ENCODE measurements at places on chromosomes 12 and 14.
A peak's percentile ranks its signal among the peaks of the same experiment; 100 is the strongest.

- no peak for DNase-seq
These were observed 105.8 kb downstream of the SPTSSA start for GRCh38 chr14:34356264-34356654.

DNA sequence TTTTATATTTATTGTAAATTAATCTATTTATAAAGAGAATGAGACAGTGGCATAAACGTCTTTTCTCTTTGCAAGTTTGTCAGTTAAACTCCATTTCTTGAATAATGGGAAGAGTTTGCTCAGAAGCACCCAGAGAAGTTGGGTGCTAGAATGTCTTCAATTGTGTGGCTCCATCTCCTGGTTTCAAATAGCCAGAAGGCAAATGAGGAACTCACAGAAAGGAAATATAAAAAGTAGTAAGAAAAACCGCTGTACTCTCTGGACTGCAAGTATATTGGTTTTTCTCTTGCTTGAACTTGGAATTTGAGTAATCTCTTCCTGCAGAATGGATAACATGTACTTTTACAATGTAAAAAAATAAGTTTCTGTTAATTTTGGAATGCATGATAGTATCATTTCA is 217.5 kb downstream of the DPY19L2 start:
- DNase-seq: no peak

GRCh38 chr12:56657416-56658379 is 11.9 kb upstream of the ATP5F1B start:
- no peak for DNase-seq

DNA sequence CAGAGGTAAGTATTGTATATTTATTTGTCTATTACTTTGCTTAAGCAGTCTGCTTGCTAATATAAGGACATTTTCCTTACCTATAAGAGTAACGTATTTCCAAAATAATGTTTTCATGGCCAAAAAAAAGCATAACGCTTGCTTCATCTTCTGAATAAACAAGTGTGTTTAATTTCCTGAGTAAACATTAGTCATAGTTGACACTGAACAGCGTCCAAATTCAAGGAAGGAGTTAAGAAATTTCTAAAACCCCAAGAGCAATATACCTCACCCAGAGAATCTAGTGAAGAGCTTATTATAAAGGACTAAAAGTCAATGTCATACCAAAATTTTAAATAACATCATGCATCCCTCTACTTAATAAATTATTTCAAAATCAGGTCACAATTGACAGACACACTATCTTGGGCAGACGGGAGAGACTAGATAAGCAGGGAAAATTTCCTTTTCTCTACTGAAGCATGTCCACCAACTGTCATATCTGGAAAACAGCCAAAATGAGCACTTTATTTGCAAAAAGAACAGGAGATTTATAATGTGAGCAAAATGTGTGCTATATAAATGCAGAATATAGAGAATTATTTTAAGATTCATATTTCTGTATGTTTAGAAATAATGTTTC is 25.1 kb downstream of the ANKS1B start:
- no peak for DNase-seq

DNA sequence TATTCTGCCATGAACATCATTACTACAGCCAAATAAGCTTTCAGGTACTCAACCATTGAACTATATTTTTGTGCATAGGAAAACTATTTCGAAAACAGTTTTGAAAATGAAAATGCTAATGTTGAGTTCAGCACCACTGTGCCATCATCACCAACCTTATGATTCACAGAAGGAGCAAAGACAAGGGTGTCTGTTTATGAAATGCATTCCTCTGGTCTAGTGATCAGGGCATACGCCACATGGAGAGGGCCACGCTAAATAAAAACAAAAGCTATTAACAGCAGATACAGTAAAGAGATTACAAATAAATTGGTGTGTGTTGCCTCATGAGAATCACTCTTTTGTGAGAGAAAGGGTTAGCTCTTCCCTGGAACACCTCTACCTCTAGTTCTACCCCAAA is 43.2 kb upstream of the BMAL2 start:
- no peak for DNase-seq

- no peak for DNase-seq
These were observed 21.6 kb downstream of the SPATS2 start for GRCh38 chr12:49388682-49389386.

DNA sequence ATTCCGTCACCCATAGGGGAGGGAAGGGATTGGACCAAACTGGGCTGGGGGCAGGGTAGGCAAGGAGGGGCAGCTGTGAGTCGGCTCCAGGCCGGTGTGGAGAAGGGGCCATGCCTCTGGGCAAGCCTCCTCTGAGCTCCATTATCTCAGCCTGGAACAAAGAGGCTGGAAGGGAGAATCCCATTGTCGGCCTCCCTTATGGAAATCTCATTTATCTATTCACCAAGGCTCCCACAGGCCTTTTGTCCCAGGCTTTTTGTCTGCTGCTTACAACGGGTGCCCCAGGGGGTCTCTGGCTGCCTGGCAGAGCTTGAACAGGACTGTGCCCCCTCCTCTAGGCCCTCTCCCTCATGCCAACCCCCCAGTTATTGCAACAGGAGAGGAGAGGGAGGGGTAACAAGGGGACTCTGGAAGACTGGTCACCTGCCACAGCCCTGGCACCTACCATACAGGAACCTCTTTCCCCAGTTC is 19.5 kb downstream of the FIGNL2 start:
- peak; percentile 91 for DNase-seq

DNA sequence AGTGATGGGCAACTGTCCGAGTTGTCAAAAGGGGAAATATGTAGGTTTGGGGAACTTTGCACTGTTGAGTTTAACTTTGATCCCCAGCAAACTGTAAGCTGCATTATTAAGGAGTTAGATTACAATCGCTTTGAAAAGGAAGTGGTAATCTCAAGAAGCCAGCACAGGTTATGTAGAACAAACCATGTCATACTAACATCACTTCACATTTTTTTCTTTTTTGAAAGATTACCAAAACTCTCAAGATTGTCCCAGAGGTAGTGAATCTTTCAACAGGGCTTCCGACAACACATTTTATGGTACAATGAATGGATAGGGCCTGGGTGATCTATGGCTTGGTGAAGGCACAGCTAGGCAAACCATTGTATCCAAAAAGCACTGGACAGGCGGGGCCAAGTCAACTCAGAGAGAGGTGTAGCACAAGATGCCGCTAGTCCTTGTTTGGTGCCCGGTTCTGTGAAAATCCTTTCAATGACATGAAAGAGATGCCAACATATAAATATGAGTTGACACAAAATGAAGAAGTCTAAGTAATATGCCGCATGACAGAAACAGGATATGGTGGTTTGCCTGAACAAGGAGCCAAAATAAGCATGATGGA is 24.3 kb upstream of the PARP11 start:
- no peak for DNase-seq

DNA sequence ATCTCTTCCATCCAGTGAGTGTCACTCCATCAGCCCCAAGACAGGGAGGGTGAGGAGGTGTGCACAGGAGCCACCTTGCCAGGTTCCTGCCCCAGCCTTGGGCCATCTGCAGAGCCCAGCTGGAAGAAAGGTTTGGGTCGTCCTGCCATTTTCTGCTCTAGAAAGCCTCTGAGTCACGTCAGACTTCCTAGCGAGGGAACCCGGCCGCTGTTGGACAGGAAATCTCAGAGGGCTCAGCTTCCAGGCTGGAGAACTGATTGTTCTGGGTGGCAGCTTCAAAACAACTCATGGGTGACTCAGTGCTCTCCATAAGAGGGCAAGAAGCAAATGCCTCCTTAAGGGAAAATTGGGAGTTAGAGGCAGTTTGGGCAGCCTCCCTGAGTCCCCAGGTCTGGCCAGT is 16.6 kb downstream of the HIP1R start:
- DNase-seq: no peak

- DNase-seq: no peak
These were observed 26.6 kb downstream of the DDX51 start for GRCh38 chr12:132117558-132117875.

GRCh38 chr12:76998908-76999556 is 66.3 kb downstream of the E2F7 start:
- no peak for DNase-seq

DNA sequence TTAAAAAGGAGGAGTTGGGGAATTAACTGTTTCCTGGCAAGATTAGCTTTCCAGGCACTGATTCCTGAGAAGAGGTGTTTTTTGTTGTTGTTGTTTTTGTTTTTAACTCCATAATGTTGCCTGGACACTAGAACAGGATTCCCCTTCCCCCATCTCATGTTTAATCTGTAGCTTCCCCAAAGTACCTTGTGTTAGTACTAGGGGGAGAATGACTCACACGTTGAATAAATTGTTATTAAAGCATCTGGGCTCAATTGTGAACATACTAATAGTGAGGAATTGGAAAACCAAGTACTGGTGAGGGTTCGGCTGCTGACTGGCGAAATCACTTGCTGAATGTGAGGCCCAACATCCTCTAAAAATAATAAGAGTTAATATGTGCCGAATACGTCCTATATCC is 1.3 kb upstream of the GNG2 start:
- no peak for DNase-seq

DNA sequence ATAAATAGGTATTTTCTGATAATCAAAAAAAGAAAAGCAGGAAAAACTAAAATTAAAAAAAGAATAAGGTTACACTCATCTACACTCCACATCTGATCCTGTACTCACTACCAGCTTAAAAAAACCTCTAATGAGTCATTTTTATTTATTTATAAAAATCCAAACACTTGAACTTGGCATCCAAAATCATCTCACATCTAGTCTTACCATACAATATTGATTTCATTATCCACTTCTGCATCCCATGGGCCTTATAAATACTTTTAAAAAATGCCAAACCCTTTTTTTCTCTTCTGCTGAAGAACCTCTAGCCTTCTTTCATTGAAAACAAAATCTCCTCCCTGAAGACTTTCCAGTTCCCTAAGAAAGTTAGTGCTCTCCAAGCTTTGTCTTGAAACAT is 109.7 kb downstream of the TMTC3 start:
- DNase-seq: no peak

DNA sequence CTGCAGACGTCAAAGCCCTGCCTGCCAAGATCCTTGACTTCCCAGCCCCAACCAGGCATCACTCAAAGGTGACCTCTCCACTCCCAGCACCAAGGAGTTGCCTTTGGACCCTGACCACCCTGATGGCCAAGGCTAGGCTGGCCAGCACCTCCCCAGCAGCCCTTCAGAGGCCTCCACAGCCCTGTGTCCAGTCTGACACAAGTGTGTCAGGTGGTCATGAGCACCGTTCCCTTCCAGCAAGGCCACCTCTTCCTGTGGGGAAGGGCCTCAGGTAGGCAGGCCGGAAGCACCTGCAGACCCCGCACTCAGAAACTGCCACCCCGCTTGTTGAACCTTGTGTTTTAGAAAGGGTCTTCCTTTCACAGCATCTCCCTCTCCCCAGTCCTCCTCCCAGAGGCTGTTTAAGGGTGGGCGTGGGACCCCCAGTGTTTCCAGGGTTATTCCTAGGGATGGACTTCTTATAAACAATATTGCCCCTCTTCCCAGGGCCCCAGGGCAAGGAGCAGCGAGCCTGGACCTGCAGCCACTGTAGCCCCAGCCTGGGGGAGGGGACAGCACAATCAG is 13.2 kb upstream of the INF2 start:
- DNase-seq: no peak

- no peak for DNase-seq
These were observed 24.8 kb downstream of the EPYC start for GRCh38 chr12:90979951-90980350.

GRCh38 chr12:4138051-4138450 is 135.5 kb upstream of the CCND2 start:
- DNase-seq: no peak

DNA sequence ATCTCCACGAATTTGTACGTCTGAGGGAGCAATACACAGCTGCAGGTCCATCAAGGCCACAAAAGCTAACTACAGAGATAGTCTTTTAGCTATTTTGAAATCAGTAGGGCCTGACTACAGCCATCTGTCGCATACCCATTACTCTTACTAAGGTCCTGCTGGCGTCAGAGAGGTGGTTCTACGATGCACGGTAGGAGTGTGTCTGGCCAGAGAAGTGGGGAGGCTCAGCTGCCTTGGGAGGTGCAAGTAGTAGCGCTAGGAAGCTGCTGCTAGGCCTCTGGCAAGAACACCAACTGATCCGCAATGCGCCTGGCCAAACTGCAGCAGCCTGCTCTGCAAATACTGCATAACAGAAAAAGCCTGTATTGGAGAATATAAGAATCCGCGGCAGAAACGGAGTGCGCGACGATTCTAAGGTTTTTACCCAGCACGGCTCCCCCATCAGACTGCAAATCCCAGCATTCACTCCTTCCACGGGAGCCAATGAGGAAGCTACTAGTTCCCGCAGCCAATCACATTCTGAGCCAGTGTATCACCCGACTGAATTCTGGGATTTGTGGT is 743 bp upstream of the CAND1 start:
- peak; percentile 96 for DNase-seq

DNA sequence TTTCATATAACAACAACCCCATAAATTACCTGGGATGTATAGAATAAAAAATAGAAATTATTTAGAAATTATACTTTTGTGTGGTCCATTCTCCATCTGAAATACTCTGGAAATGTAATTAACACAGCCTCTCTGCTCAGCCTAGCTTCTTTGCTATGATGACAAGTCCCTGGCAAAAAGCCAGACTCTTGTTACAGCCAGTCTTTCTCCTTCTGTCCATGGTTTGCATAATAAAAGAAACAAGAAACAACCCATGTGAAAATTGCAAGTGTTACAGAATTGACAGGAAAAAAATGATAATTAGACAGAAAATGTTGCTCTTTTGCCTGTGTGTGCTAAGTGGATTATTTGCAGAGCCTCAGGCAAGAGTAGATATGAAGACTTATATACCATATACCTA is 61.3 kb downstream of the C12orf50 start:
- no peak for DNase-seq

- no peak for DNase-seq
These were observed 6.5 kb downstream of the KRT85 start for GRCh38 chr12:52360663-52361271.

DNA sequence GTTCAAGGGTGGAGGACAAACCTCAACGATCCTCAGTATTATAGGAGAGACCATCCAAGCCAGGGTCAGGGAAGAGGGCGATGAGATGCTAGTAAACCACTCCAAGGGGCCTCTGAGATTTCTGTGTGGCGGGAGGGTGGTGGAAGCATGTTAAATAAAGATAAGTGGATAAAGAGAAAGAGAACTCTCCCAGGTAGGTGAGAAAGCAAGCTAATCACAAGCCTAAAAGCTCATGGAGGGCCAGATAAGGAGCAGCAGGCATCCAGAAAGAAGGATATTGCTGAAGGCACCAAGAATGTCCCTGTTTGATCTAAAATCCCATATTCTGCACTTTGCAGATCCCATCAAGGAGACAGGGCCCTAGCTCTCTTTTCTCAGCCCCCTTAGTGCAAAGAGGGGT is 48.3 kb upstream of the PARP11 start:
- no peak for DNase-seq

- DNase-seq: peak; percentile 57
These were observed 103.3 kb upstream of the FKBP4 start for GRCh38 chr12:2691345-2692071.

- DNase-seq: no peak
These were observed 17.5 kb upstream of the KRT80 start for GRCh38 chr12:52209321-52209720.

DNA sequence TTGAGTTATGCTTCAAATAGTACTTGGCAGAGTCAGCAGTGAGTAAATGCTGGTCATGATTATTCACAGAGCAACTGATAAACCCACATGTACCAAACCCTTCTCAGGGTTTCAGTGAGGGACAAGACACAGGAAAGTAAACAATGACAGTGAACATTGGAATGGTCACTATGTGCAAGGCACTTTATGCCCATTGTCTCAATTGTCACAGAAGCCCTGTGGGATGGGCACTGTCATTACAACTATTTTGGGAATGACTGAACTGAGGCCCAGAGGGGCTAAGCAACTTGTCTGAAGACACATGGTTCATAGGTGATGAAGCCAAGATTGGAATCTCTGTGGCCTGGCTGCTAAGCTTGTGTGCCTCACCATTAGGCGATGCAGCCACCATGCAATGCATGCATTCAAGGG is 238.5 kb downstream of the RBM19 start:
- no peak for DNase-seq

- DNase-seq: no peak
These were observed 50.8 kb downstream of the RPS6KA5 start for GRCh38 chr14:91009501-91010152.
